ENCODE measurements at places on chromosomes 16 and 17. TPM values are rescaled to one million over a fixed set of nuclear protein-coding genes. Genes with fewer than 3 reads are reported as not detected.

Gene PPM1D
- total RNA-seq: 13.4 TPM

GRCh38 chr16:53837426-53837825, 133.5 kb downstream of the FTO start:
- DNase-seq: no peak
- no peak overlapping the region for H3K4me3 ChIP-seq
- H3K36me3 ChIP-seq: peaks cover 24% of the 10 kb centered on the region
- H3K27me3 ChIP-seq: no peaks in the 10 kb centered on the region

GRCh38 chr17:61461967-61462718, 9.9 kb downstream of the TBX4 start:
- H3K27ac ChIP-seq: no peak overlapping the region
- H3K4me1 ChIP-seq: peaks cover 18% of the 10 kb centered on the region
- no peak for DNase-seq
- H3K4me3 ChIP-seq: peak overlapping the region; percentile 73

DNA sequence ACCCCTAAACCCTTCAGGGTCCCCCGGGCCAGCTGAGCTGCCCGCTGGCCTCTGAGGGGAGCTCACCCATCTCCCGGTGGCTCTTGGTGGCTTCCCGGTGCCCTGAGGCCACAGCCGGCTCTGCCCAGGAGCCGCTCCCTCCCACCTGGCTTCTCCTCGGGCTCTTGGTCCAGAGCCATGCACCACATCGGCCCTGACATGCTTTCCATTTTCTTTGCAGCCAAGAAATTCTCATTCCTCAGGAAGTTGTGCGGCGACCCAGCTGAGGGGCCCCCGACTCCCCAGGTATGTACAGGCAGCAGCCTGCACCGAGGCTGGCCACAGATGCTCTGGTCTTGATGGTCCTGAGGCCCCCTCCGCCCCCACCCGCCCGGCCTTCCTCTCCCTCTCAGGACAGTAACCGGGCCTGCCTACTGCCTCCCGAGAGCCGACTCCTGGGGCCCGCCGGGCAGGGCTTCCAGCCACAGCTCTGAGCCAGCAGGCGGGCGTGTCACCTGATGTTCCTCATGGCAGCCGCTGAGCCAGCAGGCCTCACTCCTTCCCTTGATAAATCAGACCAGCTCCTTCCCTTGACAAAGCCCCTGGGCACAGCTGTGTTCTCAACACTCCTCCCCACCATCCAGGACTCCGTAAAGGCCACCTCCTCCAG, 28.4 kb upstream of the ZFPM1 start:
- no peak for DNase-seq
- H3K4me1 ChIP-seq: peaks cover 5% of the 10 kb centered on the region
- H3K27me3 ChIP-seq: no peaks in the 10 kb centered on the region
- H3K27ac ChIP-seq: no peak overlapping the region

GRCh38 chr17:64099543-64099942, 30.4 kb downstream of the ERN1 start:
- DNase-seq: no peak
- H3K27me3 ChIP-seq: no peaks in the 10 kb centered on the region
- H3K4me1 ChIP-seq: peaks cover 61% of the 10 kb centered on the region
- H3K27ac ChIP-seq: no peak overlapping the region

GRCh38 chr16:3716831-3717234, 491 bp downstream of the TRAP1 start:
- H3K4me1 ChIP-seq: peaks cover 21% of the 10 kb centered on the region
- DNase-seq: no peak
- H3K4me3 ChIP-seq: peak overlapping the region; percentile 92
- peak overlapping the region; percentile 87 for H3K27ac ChIP-seq
- peaks cover 20% of the 10 kb centered on the region for H3K36me3 ChIP-seq

DNA sequence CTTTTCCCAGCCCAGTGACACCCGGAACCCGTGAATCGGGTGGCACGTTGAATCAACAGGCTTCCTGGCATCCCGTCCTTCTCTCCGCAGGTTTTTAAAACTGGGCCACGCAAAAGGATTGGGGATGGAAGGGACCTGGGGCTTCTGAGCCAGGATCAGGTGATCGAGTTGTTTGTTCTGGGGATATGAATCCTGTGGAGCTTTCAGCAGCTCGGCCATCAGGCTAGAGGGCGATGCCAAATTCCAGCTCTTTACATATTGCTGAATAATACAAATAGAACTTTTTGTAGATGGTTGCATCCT, 473 bp downstream of the SUPT6H start:
- peak overlapping the region; percentile 99 for H3K4me3 ChIP-seq
- no peak for DNase-seq
- peaks cover 57% of the 10 kb centered on the region for H3K4me1 ChIP-seq
- H3K36me3 ChIP-seq: peaks cover 48% of the 10 kb centered on the region
- peak overlapping the region; percentile 100 for H3K27ac ChIP-seq
- H3K27me3 ChIP-seq: peaks cover 6% of the 10 kb centered on the region
